ENCODE measurements at places on chromosomes 3 and 15.

DNA sequence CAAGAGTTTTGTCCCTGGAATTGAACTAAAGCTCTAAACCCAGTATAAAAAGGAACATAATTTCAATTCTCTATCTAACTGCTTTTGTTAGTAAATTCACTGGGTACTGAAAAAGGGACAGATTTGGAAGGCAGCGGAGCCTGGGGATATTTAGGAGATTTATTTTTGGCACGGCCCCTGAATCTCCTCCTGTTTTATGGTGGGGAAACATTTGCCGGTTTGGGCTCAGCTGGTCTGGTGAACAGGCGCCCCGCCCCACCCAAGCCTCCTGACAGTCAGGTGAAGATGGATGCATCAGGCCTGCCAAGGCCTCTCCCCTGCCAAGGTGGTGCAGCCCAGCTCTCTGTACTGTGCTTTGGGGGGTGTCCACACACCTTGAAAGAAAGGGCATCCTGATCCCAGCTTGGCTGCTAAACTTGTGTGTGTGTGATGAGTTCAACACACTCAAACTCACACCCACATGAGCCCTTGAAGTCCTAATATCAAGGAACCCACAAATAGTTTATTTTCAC lies 46.3 kb downstream of the EBLN2 start:
- DNase-seq = no peak

DNA sequence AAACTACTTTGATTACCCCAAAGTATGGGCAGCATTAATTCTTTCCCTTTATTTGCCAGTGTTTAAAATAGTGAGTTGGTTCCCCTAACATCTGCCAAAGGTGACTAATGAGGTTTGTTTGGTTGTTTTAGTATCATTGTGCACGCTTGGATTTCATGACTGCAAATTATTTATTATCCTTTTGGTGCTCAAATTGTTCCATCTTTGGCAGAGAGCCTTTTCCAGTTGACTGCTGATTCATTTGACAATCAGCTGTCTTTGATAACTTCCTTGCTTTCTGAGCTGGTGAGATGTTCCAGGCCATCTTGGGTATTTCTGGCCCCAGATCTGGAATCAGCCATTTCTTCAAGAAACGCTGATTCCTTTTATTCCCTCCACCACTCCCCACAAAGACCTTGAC lies 8.9 kb downstream of the DLEC1 start:
- DNase-seq = no peak

DNA sequence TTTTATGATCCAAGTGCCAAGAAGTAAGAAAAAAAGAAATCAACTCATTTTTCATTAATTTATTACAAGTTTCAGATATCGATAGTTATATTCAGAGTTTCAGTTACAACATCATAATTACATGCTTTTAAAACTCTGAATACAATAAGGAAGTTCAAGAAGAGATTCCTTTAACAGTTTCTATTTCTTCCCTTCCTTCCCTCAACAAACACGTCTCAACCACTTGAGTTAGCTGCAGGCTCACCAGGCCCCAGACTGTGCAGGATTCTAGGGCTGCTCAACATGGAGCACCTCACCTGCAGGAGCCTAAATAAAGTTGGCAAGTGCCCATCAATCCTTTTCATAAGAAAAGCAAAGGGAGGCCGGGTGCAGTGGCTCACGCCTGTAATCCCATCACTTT lies 79.2 kb upstream of the FNDC3B start:
- DNase-seq = no peak

- no peak for DNase-seq
Measured at GRCh38 chr3:135034891-135035440, 239.9 kb downstream of the EPHB1 start.

DNA sequence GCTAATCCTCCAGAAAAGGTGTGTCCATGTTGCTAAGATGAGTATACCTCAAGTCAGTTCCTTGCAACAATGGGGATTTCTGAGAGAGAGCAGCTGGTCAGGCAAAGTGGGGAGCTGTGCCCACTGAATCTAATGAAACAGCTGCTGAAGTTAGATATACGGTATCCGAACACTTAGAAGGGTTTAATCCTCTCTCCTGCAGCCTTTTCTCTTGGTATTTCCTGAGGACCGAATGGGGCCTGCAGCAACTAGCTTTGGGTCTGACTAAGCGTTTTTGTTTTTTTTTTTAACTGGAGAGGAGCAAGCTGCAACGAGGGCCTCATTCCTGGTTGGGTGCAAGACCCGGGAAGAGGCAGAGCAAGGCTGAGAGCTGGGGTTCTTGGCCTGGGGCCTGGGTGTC lies 37.6 kb upstream of the BNC1 start:
- no peak for DNase-seq

GRCh38 chr3:46006238-46007032 lies 10.8 kb upstream of the FYCO1 start:
- no peak for DNase-seq

DNA sequence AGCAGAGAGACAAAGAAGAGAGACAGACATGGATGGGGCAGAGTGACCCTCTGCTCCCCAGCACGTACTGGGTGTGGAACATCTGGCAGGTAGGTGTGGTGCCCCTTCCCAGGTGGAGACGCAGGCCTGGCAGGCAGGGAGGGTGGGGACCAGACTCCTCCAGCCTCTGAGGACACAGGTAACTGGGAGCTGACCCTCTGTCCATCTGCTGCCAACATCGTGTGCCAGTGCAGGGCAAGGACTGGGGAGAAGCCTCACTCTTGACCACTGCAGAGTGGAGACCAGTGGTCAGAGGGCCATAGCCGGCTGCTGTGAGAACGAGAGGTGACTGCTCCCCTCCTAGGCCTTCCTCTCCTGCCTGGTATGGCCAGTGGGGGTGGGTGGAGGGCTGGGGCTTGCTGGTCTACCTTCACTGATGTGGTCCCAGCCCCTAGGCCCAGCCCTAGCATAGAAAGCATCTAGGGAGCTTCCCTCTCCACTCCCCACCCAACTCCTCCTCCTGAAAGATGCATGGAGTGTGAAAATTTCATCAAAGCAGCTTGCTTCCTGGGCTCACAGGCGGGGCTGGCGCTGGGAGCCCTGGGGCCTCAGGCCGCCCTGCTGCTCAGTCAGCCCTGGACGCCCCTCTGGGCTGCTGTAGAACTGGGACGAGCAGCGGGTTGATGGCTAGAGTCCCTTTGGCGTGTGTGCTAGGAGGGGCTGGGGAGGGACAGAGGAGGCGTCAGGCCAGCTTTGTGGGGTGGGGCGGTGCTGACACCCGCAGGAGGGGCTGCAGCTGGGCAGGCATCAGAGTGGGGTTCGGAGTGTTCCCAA lies 90.3 kb downstream of the PLXNA1 start:
- DNase-seq = no peak

DNA sequence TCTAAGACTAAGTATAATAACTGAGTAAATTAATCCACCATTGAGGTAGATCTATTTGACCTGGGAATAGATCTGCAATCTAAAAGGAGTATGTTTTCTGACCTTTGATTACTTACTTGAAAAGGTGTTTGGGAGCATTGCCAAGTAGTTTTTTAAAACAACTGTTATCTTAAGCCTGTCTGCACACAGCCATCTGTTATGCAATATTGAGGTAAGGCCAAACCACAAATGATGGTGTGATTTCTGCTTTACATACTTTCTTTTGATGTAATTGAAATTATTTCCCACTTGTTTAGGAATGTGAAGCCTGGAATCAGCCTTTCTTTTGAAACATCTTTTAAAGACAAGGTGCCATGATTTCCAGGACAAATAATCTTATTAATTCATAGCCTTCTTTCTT lies 274.0 kb downstream of the BBX start:
- no peak for DNase-seq

DNA sequence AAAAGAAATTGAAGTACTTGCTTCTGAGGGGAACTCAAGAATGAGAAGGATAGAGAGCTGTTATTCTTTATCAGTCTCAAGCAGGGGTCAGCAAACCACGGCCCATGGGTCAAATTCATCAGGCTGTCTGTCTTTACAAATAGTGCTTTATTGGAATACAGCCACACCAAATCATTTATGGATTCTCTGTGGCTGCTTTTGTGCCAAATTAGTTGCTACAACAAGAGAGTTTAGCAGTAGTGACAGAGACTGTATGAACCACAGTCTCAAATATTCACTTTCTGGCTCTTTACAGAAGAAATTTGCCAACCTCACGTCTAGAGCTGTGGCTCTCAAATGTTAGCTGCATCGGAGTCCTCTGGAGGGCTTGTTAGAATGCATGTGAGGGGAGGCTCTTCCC lies 258.0 kb upstream of the RARB start:
- no peak for DNase-seq

DNA sequence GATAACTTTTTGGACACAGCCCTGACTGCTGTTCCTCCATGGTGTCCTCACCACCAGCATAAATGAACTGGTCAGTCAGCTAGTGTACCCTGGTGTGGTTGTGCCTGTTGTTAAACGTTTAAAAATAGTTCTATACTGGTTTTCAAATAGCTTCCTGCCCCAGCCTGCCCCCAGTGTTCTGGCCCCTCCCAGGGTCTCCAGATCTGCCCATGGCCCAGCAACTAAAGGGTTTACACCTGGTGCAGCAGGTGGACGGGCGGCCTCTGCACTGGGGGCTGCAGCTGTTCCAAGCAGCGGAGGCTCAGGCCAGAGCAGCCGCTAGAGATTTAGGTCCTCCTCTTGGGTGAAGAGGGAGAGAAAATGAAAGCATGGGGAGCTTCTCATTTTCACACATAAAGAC lies 6.1 kb upstream of the NR2E3 start:
- DNase-seq = no peak

DNA sequence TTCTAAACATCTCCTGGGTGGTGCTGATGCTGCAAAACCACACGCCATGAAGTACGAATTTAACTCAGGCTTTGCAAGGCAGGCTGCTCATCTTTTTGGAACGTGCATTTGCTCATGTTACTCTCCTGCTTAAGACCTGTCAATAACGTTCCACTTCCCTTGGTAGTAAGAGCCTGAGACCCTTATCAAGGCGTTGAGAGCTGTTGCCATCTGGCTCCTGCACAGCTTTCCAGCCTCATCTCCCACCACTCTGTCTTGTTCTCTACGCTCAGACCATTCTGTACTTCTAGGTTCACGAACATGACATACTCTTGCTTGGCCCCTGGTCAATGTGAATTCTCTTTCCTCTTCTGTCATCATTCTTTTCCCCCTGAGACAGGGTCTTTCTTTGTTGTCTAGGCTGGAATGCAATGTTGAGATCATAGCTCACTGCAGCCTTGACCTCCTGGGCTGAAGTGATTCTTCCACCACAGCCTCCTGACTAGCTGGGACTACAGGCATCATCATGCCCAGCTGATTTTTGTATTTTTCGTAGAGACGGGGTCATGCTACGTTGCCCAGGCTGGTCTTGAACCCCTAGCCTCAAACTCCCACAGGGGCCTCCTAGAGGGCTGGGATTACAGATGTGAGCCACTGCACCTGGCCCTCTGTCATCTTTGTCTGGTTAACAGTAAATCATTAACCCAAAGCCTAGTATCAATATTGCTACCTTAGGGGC lies 202.8 kb downstream of the CADPS start:
- no peak for DNase-seq

DNA sequence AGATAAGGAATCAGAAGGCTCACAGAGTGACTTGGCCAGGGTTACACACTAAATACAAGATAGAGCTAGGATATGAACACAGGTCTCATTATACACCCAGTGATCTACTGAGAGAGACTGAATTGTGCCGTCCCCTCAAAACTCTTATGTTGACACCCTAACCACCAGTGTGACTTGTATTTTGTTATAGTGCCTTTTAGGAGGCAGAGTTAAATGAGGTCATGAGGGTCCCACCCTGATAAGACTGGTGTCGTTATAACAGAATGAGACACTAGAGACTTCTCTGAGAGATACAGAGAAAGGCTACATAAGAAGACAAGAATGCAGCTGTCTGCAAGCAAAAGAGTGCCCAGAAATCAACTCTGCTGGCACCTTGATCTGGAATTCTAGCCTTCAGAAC lies 12.6 kb downstream of the KPNA1 start:
- no peak for DNase-seq

- DNase-seq = no peak
Measured at GRCh38 chr15:32994810-32995424, 199.6 kb downstream of the FMN1 start.

- no peak for DNase-seq
Measured at GRCh38 chr15:89725064-89725463, 26.0 kb downstream of the MESP1 start.

GRCh38 chr3:70882104-70882503 lies 569.7 kb upstream of the MDFIC2 start:
- DNase-seq = no peak

DNA sequence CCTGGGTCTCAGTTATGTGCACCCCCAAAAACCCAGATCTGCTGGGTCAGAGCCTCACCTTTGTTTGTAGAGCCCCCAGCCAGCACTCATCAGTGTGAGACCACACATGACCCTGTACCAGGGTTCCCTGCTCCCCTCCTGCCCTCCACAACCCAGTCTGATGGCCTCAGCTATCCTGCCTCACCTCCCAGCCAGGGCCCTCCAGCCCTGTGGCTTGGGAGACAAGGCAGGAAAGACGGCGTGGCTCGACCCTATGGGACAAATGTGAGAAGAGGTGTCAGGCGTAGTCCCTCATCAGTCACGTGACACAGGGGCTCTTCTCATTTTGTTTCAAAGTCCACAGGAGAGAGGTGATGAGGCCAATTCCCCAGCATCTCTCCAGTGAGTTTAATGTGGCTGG lies 28.3 kb upstream of the PRR23E start:
- DNase-seq = no peak

DNA sequence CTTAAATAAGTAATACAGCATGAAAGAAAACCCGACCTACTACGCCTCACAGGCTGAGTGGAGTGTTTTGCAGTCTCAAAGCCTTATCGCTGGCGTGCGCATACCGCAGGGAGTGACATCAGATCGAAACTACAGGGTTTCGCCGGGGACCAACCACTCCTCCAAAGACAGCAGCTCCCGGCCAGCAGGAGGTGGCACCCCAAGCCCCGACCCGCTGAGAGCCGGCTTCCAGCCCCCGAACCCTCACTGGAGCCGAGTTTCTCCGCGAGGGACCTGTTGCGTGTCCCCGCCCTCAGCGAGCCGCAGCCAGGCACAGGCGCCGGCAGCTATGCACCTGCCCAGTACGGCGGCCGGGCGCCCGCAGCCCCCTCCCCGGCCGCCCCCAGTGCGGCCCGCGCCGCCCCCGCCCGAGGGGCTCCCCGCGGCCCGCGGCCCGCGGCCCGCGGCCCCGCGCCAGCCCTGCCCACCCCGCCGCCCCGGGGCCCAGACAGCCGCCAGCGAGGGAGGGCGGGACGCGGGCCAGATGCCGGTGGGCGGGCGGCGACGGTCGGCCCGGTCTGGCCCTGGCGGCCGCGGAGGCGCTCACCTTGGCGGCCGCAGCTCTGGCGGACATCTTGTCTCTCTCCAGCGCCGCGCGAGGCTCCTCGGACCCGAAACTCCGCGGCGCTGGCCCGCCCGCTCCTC lies 710 bp downstream of the TJP1 start:
- peak; percentile 36 for DNase-seq

GRCh38 chr15:50607129-50607528 lies 60.7 kb upstream of the USP50 start:
- no peak for DNase-seq
